ENCODE measurements at places on chromosomes 16 and 17.

DNA sequence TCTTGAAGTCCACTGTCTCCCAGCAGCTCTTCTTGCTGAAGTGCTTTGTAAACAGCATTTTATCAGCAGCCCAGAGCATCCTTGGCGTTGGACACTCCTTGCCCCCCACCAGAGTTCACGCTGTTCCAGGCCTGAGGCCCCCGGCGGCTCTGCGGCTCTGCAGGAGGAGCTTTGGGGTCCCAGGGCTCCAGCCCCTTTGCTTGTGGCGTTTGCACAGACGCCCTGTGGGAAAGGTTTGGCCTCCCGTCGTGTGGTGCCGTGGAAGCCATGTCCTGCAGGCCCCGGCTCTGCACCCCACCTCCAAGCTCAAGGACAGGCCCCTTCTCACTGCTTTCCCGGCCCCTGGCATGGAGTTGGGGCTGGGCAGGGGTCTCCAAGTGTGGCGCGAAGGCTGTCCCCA lies 14.1 kb downstream of the METRNL start:
- DNase-seq = no peak

- DNase-seq = no peak
These were observed 39.5 kb downstream of the USP7 start for GRCh38 chr16:8924214-8924613.

DNA sequence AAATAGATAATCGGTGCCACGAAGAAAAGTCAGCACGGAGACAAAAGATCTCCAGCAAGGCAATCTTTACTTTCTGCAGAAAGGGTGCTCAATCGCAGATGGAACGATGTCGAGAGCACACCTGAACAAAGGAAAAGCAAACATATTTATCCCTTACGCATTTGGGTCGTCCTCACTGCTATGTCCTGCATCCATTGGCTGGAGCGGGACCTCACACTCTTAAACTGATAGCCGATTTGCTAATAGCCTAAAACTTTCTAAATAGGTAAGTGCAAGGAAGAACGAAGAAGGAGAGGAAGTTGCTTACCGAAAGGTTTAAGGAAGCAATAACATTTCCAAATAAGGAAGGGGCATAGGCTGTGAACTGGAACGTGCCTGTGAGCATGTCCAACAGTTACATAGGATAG lies 1.2 kb upstream of the AKAP10 start:
- DNase-seq = no peak

DNA sequence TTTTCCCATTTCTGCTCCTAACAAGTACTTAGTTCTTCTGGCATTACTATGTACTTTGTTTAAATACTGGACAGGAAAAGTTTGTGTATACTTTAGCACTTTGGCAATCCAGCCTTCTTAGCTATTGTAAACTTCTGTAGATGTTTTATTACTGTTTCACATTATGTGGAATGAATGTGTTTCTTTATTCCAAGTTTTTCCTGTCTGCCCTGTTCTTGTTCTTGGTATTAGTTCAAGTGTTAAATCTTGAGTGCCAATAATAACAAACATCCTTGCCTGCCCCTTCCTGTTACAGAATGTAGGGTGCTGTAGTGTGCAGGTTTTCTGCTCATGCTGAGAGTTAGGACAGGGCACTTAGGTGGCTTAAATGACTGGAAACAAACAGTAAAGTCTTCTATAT lies 7.3 kb upstream of the CAPNS2 start:
- no peak for DNase-seq

- DNase-seq = no peak
These were observed 2.1 kb downstream of the HIRIP3 start for GRCh38 chr16:29993191-29993902.

DNA sequence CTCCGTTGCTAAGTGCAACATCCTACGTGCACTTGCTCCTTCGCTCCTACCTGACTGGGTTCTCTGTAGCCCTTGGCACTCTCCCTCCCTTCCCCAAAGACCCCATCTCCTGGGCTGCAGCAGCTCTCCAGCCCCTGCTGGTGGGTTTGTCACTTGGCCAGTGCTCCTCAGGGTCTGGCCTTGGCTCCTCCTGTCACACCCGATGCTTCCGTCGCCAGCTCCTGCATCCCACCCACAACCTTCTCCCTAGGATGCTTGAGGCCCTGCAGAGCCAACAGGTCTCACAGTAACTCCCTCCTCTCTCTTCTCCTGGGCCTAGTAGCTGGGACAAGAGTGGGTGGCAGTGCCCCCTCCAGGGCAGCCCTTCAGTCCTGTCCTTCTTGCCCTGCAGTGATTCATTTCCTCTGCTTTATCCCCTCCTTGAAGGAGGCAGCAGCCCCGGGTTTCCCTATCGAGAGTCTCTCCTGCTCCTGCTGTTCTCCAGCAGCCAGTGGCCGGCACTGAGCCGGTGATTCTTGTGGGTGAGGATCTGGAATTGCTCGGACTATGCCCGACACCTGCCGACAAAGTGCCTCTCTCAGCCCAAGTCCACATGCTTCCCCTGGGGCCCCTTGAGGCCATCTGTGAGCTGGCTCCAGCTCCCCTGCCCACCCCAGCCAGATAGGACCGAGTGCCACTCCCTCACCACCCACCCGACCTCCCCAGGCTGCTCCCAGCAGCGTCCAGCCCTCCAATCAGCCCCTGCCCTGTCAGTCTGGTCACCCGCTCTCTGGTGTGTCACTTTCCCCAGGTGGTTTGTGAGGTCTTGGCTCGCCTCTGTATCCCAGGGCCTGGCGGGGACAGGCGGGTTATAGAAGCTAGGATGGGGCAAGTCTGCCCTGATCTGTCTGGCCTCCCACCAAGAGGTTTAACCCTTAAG lies 3.8 kb downstream of the LITAFD start:
- peak; percentile 85 for DNase-seq

DNA sequence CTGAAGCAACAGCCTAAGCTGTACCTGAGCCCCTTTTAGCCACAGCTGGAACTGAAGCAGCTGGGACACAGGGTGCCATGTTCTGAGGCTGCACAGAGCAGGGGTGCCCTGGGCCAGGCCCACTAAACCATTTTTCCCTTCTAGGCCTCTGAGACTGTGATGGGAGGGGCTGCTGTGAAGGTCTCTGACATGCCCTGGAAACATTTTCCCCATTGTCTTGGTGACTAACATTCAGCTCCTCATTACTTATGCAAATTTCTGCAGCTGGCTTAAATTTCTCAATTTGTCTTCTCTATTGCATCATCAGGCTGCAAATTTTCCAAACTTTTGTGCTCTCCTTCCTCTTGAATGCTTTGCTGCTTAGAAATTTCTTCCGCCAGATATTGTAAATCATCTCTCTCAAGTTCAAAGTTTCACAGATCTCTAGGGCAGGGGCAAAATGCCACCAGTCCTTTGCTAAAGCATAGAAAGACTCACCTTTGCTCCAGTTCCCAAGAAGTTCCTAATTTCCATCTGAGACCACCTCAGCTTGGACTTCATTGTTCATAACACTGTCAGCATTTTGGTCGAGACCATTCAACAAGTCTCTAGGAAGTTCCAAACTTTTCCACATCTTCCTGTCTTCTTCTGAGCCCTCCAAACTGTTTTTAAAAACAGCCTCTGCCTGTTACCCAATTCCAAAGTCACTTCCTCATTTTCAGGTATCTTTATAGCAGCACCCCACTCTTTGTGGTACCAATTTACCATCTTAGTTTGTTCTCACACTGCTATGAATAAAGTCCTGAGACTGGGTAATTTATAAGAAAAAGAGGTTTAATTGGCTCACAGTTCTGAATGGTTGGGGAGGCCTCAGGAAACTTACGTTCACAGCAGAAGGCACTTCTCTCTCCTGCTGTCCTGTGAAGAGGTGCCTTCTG lies 49.8 kb downstream of the TMEM100 start:
- DNase-seq = no peak

GRCh38 chr17:55708175-55708974 lies 14.3 kb downstream of the TMEM100 start:
- DNase-seq = no peak

- no peak for DNase-seq
These were observed 95.9 kb downstream of the ABCC1 start for GRCh38 chr16:16045296-16045695.

- no peak for DNase-seq
These were observed 253.6 kb downstream of the CDH13 start for GRCh38 chr16:82880346-82880745.

DNA sequence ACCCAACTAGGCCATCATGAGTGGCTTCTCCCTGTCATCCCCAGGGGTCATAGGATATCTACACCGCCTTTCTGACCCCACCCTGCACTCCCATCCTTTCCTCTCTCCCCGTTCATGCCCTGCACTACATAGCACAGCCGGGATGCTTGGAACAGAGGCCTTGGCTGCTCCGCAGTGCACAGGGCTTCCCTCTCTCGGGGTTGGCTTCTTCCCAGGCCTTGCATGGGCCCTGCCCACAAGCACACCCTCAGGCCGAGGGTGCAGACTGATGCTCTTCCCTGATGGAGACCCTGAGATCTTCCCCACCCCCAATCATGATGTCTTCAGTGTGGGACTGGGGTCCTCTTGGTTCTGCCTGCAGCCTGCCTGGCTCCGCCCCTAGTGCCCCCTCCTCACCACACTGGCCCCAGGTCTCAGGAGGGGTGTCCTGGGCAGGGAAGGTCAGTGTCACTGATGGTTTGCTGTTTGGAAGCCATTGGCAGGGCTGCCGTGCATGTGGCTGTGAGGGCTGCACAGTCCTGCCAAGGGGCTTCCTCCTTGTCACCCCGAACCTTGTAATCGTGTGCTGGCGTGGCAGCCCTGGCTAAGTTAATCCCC lies 14.3 kb upstream of the NAGLU start:
- DNase-seq = no peak

- DNase-seq = no peak
These were observed 383.1 kb downstream of the KCNJ2 start for GRCh38 chr17:70552230-70552981.

GRCh38 chr17:44837196-44837595 lies 7.1 kb upstream of the GJC1 start:
- no peak for DNase-seq

- no peak for DNase-seq
These were observed 524 bp downstream of the IQCK start for GRCh38 chr16:19718624-19718965.

GRCh38 chr17:15091825-15092224 lies 173.3 kb downstream of the PMP22 start:
- DNase-seq = no peak

GRCh38 chr17:66302761-66303626 lies 581 bp downstream of the PRKCA start:
- peak; percentile 62 for DNase-seq

DNA sequence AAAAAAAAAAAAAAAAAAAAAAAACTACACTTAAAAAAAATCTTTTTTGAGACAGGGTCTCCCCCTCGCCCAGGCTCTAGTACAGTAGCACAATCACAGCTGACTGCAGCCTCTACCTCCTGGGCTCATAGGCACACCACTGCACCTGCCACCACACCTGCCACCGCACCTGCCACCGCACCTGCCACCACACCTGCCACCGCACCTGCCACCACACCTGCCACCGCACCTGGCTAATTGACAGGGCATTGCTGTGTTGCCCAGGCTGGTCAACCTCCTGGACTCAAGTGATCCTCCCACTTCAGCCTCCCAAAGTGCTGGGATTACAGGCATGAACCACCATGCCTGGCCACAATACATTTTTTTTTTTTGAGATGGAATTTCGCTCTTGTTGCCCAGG lies 17.6 kb upstream of the WDR45B start:
- DNase-seq = peak; percentile 76

GRCh38 chr17:54814371-54814770 lies 86.3 kb upstream of the TOM1L1 start:
- DNase-seq = no peak

DNA sequence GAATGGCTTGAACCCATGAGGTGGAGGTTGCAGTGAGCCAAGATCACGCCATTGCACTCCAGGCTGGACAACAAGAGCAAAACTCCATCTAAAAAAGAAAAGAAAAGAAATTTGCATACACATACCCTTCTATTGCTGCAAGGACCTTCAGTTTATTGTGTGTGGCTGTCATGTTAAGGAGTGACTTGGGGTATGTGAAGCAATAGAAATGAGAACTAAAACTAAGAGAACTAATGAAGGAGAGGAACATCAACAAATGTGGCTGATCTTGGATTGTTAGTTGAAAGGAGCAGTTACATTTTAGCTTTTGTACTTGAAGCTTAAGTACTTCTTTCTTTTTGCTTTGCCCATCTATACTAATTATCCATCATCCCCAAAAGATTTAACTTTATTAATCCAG lies 12.7 kb upstream of the NSRP1 start:
- no peak for DNase-seq

- no peak for DNase-seq
These were observed 426.2 kb upstream of the EEF2KMT start for GRCh38 chr16:5523829-5524228.

- DNase-seq = peak; percentile 70
These were observed 1.3 kb upstream of the SOCS1 start for GRCh38 chr16:11257131-11257938.

- no peak for DNase-seq
These were observed 33.7 kb upstream of the HSBP1 start for GRCh38 chr16:83774066-83774465.

DNA sequence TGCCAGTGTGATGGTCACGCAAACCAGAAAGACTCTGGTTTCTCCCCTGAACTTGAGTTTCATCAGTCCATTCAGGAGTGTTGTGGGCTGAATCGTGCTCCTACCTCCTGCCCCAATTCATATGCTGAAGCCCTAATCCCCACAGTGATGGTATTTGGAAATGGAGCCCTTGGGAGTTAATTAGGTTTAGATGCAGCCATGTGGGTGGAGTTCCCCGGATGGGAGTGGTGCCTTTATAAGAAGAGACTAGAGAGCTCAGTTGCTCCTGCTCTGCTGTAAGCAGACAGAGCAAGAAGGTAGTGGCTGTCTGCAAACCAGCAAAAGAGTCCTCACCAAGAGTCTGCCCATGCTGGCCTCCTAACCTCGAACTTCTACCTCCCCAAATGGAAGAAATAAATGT lies 160.3 kb upstream of the DYNLRB2 start:
- DNase-seq = no peak

DNA sequence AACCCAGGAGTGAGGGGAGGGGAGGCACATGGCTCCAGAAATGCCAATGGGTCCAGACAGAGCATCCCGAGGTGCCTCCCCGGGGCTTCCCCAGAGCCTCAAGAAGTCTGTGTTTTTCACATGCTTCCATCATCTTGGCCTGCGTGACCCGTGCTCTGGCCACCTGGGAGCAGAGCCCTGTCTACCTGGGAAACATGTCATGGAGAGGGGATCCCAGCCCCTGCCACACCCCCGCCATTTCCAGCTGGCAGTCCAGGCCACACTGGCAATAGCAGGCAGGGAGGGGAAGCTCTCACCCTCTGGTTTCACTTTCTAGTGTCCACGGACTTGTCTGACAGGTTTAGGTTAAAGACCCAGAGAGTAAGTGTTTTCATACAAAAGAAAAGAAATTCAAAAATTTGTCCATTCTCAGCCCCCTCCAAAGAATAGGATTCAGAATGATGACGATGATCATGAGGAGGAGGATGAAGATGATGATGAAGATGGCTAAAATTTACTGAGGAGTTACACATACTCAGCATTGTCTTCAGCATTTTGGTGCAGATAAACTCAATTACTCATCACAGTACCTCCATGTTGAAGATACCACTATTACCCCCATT lies 9.0 kb downstream of the SMIM5 start:
- DNase-seq = no peak

Measured in posterior cingulate gyrus (tissue), 11 donors.